ENCODE measurements at places on chromosomes 16 and 17.

DNA sequence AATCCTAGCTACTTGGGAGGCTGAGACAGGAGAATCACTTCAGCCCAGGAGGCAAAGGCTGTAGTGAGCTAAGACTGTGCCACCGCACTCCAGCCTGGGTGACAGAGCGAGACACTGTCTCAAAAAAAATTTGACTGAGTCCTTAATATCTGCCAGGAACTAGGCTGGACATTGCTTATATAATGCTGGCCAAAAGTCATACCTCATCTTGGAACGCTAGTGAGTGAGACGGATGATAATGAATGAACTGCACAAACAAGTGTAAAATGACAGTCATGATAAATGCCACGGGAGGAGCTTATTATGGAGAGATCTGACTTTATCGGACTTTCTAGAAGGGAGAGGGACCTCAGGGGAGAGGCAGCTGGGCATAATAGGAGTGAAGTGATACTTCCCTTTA lies 327.6 kb downstream of the SHISA9 start:
- no peak for DNase-seq

- DNase-seq, result peak; percentile 57
These were observed 204.5 kb upstream of the RPL38 start for GRCh38 chr17:73998653-73999645.

GRCh38 chr16:28846933-28847273 lies 755 bp upstream of the TUFM start:
- DNase-seq, result no peak

GRCh38 chr17:9414471-9414870 lies 161.1 kb downstream of the STX8 start:
- DNase-seq, result no peak

- no peak for DNase-seq
These were observed 131.6 kb upstream of the PLCG2 start for GRCh38 chr16:81647527-81647926.

DNA sequence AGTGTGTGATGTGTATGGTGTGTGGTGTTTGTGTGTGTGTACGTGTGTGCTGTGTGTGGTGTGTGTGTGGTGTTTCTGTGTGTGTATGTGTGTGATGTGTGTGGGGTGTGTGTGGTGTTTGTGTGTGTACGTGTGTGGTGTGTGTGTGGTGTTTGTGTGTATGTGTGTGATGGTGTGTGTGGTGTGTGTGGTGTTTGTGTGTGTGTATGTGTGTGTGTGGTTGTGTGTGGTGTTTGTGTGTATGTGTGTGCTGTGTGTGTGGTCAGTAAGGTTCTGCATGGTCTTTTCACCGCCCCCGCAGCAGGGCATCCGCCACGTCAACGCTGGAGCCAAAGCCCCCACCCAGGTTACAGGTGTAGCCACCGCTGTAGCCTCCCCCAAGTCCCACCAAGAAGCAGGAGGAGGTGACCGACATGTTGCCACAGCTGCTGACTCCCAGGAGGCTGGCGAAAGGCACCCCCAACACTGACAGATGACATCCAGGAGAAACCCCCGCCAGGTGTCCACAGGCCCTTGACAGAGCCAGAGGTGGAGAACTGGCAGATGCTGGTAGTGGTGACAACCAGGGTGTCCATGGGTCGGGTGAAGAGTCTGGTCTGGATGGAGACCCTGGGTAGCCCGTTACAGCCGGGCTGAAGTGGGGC lies 9.3 kb upstream of the KRT17 start:
- no peak for DNase-seq

GRCh38 chr17:80441598-80442322 lies 26.8 kb downstream of the ENDOV start:
- no peak for DNase-seq

GRCh38 chr17:15412606-15413005 lies 54.8 kb downstream of the CDRT4 start:
- no peak for DNase-seq

DNA sequence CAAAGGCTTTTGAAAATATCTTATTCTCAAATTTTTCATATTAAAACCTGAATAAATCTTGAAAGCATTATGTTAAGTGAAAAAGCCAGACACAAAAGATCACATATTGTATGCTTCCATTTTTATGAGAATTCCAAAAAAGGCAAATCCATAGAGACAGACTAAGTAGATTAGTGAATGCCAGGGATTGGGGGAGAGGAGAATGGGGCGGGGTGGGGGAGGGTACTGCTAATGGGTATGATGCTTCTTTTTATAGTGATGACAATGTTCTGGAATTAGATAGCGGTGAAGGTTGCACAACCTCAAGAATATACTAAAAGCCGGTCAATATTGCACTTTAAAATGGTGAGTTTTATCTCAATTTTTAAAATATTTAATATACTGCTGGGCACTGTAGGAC lies 44.0 kb downstream of the XPO6 start:
- DNase-seq, result no peak

- no peak for DNase-seq
These were observed 313.0 kb downstream of the SEC14L1 start for GRCh38 chr17:77453613-77454241.

- DNase-seq, result no peak
These were observed 99.6 kb downstream of the CA4 start for GRCh38 chr17:60249290-60249826.

All from breast epithelium (tissue), 4 donors.